ENCODE measurements at places on chromosomes 16 and 17.

- DNase-seq = no peak
Observed at GRCh38 chr17:47703671-47704070, 9.7 kb downstream of the TBKBP1 start.

GRCh38 chr16:70647441-70648359 is 1.3 kb downstream of the IL34 start:
- no peak for DNase-seq

GRCh38 chr17:19590451-19590850 is 56.8 kb downstream of the SLC47A1 start:
- DNase-seq = no peak

GRCh38 chr16:31093132-31093703 is 1.4 kb downstream of the VKORC1 start:
- no peak for DNase-seq

GRCh38 chr17:79202480-79202879 is 127.9 kb downstream of the ENGASE start:
- no peak for DNase-seq

DNA sequence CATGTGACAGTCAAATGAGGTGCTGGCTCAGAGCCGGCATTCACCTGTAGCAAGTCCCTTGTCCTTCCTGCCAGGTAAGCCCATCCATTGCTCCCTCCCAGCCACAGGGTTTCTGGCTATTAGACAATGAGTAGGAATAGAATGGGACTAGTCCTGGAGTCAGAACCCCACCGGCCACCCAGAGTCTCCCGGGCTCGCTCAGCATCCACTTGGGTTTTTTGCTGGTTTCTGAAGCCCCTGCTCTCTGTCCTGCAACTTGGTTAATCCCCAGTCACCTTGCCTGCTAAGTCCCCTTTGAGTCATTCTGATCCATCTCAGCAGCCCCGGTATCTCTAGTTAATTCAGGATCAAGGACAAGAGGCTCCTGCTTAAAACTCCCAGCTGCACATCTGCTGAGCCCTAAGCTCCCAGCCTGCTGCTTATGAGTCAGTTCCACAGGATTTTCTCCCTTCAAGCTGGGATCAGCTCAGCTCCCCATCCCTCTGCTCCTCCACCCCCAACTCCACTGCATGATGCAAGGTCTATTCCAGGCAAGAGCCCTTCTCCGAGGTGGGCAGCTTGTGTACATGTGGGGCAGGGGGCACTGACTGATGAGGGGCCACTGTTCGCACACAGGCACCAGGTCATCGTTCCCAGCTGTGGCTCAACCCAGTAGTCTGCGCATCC is 19.9 kb upstream of the MRPS23 start:
- no peak for DNase-seq

DNA sequence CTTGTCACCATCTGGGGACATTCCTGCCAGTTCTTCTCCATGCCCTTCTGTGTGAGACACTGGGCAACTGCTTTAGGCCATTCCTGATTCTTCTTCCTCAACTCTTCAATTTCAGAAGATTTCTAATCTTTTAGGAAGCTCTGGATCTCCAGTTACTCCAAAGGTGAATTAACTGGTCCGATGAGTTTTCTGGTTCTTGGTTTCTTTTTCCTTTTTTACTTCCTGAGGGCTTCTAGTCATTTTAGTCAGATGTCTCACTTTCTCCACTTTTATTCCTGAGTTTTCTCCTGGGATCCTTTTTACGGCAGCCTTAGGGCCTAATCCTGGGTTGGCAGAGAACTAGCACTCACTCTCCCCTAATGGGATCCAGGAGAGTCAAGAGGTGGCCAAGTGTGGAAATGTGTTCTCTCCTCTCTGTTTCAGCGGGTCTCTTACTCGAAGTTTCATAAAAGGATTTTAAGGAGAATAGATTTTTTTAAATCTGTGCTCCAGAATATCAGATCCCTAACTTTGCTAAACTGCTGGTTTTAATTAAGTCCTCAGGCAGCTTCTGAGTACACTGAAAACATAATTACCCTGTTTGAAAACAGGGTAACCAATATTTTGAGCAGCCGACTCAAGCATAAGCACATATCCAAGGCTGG is 107.6 kb downstream of the RMI2 start:
- DNase-seq = no peak

DNA sequence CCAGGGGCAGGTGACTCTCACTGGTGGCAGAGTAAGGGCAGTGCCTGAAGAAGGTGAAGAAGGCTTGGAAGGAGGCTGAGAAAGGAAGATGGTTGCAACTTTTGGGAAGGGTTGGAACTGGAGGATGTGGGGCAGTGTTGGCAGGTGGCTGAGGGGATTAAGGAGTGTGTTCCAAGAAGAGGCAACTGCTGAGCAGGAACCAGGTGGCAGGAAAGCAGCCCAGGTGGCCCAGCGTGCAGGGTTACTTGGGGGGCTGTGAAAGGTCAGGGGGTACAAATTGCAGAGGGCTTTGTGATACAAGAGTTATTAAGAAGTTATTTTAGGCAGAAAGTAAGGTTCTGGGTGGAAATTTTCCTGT is 28.6 kb downstream of the WSCD1 start:
- no peak for DNase-seq

DNA sequence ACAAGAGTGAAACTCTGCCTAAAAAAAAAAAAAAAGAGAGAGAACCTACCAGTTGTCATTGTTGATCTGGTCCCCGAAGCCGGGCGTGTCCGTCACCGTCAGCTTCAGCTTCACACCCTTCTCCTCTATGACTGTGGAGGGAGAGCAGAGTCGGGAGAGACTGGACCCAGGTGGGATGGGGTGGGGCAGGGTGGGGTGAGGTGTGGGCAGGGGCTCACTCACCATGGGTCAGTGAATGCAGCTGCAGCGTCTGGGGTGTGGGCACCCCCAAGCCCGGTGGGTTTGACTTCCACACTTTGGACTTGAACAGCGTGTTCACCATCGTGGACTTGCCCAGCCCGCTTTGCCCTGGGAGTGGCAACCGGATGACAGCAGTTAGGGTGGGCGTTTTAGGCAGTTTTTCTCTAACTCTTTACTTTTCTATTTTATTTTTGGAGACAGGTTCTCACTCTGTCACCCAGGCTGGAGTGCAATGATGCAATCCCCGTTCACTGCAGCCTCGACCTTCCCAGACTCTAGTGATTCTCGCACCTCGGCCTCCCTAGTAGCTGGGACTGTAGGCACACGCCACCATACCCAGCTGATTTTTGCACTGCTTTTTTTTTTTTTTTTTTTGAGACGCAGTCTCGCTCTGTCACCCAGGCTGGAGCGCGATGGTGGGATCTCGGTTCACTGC is 2.2 kb downstream of the SEPTIN12 start:
- DNase-seq = no peak

DNA sequence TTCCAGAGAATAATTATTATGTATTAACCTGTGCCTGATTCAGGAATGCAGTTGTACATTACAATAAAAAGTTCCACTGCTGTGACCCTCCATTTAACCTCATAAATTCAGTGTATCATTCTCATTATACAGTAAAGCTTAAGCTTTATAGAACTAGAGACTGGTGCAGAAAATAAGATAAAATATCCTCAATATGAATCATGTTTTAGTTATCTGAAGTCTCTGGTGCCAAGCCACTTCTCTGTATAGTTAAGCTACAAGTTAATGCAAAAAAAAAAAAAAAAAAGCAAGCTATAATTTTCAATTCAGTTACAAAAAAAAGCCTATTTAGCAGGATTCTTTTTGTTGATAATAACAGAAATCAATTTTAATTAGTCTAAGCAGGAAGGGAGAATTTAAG is 22.4 kb upstream of the SMIM36 start:
- no peak for DNase-seq

DNA sequence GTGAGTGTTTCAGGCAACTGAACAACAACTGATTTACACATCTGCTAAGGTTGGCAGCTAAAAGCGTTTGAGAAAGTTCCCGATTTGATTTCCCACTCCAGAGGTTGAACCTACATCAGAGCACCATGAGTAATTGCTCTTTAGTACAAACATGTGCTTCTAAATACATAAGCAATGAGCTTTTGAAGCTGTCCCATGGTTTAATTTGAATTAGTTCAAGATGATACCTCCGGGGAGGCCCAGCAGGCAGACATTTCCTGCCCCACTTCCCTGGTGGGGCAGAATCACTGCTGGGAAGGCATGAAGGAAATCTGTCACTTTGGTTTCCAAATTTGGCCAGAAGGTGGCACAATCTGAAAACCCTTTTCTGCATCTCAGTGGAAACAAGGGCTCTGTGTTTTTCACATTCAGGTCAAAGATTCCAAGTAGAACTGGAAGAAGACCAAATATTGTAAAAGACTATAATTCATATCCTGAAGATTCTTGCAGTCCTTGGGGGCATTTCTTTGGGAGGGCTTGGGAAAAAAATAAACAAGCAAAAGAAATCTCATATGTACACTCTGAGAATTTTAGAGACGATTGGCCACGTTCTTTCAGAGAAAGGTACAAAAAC is 176.2 kb upstream of the FAM20A start:
- no peak for DNase-seq

- no peak for DNase-seq
Observed at GRCh38 chr16:57700781-57701551, 6.4 kb downstream of the DRC7 start.

- DNase-seq = no peak
Observed at GRCh38 chr16:61332461-61332860, 703.8 kb downstream of the CDH8 start.

DNA sequence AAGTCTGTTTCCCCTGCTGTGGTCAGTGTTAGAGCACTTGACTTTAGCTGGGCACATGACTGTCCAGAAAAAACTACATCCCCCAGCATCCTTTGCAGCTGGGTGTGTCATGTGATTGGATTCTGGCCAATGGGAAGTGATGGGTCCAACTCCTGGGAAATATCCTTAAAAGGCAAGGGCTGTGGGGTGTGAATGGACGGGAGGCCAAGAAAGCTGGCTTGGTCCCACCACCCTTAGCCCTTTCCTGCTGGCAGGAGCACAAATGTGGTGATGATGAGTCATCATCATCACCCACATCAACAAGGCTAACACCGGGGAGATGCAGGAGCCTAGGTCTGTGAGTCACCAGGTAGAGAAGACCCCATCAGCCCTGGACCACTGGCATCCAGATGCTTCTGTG is 341.7 kb downstream of the C16orf95 start:
- no peak for DNase-seq

DNA sequence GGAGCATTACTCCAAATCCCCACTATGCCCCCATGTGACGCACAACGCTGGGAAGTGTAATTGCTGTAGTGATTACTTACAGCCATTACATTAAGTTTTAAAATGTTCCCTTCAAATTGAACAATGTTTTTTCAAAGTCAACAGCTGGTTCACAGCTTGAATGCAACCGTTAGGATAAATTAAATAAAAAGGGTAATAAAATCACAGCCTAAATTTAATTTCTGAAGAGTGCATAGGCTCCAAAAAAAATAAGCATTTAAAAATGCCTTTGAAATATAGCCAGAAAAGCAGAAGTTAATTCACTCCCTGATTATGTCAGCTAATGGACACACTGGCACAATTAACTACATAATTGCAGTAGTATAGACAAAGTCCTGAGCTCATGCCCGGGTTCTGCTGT is 50.5 kb upstream of the KDM8 start:
- DNase-seq = no peak

- no peak for DNase-seq
Observed at GRCh38 chr17:66474806-66475497, 172.5 kb downstream of the PRKCA start.

- DNase-seq = no peak
Observed at GRCh38 chr17:72191921-72192799, 71.3 kb downstream of the SOX9 start.

DNA sequence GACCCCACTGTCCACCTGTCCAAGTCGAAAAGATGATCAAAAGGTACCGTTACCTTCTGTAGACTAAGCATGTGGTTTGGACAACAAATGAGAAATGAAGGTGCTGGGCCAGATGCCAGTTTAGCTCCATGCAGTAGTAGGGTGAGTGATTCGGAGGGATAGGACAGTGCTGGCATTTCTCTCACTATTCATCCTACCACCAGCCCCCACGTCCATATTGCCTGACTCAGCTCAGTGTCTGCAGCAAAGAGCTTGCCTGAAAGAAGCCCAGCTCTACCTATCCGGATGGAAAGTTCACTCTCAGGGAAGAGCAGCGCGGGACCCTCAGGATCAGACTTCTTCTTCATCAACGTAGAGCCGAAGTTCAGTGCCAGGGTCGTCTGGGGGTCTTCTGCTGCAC is 145.0 kb downstream of the SLC39A11 start:
- no peak for DNase-seq

GRCh38 chr16:48197294-48197693 is 41.5 kb upstream of the ABCC12 start:
- no peak for DNase-seq

GRCh38 chr17:47916489-47917208 is 20.6 kb downstream of the SP2 start:
- DNase-seq = no peak

GRCh38 chr17:46958041-46958591 is 20.9 kb downstream of the RPRML start:
- DNase-seq = no peak

DNA sequence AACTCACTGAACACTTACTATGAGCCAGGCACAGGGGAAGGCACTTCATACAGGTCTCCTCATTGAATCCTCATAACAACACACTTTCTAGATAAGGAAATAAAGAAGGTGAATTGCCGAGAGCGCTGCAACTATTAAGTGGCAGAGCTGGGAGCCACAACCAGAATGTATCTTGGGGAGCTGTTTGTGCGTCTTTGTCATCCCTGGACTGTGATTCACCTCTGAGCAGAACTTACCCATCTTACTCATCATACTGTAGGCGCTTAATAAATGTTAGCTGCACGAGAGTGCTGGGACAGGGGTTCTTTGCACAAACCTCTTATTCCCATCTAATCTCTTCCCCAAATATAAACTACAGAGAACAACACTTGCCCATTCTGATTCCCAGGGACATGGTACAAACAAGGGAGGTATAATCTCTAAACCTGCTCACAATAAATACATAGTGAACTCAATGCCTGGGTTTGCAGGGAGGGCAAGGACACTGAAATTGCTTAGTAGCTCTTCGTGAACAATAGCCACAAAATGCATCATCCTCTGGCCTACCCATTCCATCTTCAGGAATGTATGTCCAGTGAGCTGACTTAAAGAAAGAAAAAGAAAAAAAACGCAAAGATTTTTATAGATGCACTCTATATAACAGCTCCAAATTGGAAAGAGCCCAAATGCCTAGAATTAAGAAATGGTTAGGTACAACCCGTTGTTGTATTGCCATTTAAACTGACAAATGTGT is 43.0 kb downstream of the MYO18A start:
- no peak for DNase-seq

- DNase-seq = no peak
Observed at GRCh38 chr16:11183035-11183812, 72.8 kb downstream of the SOCS1 start.

DNA sequence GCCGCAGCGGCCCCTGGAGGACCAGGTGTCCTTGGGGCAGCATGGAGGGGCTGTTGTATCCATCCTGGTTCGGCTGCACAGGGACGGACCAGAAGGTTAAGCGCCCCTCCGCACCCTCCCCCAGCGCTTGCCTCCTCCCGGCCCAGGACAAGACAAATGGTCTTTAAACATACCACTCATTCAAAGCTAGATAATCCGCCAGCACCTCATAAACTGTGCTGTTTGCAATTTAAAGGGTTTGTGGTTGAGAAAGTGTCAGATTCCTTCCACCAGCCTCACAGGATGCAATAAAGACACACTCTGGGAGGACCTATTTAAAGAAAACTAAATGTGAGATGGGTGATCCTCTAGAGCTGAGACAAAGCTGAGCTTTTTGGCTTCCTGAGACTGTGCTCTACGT is 426.2 kb upstream of the EEF2KMT start:
- no peak for DNase-seq

GRCh38 chr16:58832386-58832895 is 98.3 kb upstream of the GOT2 start:
- no peak for DNase-seq
